ENCODE measurements at places on chromosomes 2 and 18. TPM values are rescaled to one million over a fixed set of nuclear protein-coding genes. Genes with fewer than 3 reads are reported as not detected.

Gene GPR148
- total RNA-seq = not detected

DNA sequence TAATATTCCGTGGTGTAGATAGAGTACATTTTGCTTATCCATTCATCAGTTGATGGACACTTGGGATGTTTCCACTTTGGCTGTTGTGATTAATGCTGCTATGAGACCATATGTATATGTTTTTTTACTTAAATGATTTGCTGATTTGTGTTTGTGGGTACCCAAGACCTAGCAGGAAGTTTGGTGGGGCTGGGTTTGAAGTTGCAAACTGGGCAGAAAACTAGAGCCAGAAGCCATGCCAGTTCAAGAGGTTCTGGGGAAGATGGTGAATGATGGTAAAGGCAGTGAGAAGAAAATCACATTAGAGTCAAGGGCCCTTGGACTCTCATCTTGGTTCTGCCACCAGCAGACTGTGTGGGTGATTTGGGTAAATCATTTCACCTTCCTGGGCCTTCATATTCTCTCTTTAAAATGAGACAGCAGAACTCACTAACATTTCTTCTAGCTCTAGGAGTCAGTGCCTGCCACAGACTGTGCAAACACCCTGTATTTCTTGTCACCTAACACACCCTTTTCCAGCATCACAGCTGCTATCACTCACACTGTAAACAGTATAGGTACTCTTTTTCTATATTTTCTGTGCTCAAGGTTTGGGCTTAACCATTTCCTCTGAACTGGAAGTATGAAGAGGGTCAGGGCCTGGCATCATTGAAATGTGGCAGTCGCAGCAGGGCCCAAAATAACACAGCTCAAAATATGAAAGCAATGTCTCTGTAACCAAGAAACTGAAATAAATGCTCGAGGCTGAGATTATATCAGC, 8.4 kb upstream of the CTLA4 start:
- DNase-seq = no peak

GRCh38 chr2:135785032-135785431, 43.4 kb downstream of the UBXN4 start:
- no peak for DNase-seq

Gene C2orf78
- not detected for total RNA-seq

- DNase-seq = no peak
Measured at GRCh38 chr18:9275890-9276289, 58.7 kb upstream of the TWSG1 start.

- peak; percentile 91 for DNase-seq
Measured at GRCh38 chr18:54822872-54823845, 5.1 kb upstream of the RAB27B start.

Data from NCI-H460 (cell line).